Stimulated activated CD4-positive, alpha-beta T cell treated with anti-CD3 and anti-CD28 coated beads, Interleukin-15, amount 100 ng/mL, for 1 hour (primary cell): ENCODE measurements at places on chromosomes 13 and 19.

- no peak for DNase-seq
These were observed 178.4 kb upstream of the SERP2 start for GRCh38 chr13:44195245-44195644.

GRCh38 chr19:10604460-10604980, 17.4 kb upstream of the AP1M2 start:
- no peak for DNase-seq

- no peak for DNase-seq
These were observed 108.5 kb downstream of the SOX1 start for GRCh38 chr13:112175162-112176075.

GRCh38 chr13:24900507-24900906, 136.5 kb downstream of the RNF17 start:
- no peak for DNase-seq

DNA sequence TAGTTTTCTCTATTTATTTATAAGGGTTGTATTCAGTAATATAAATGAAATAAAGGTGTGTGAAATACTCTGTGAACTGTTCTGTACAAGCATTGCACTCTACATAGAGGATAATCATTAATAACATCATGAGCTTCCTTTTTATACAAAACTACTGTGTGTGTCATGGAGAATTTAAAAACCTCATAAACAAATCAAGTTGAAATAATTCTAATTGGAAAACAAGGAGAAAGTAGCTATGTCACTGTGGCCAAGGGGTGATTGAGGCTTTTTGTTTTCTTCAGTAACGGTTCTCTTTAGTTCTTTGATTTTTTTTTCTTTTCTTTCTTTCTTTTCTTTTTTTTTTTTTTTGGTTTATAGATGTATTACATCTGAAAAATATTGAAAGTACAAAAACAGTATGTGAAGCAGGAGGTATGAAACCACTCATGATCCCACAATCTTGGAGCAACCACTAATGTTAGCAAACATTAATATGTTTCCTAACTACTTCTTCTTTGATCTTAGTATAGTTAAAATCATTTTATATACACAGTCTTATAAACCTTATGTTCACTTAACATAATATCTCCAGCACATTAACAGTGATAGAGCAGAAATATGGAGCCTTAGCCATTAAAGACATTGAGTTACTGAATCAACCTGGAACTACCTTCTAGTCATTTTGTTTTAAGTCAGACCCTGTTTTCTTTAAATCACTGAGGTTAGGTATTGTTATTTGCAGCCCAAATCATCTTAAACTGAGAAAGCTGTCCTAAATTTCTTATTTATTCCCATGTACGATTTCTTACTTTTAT, 45.4 kb downstream of the WDFY2 start:
- DNase-seq = no peak

GRCh38 chr19:42313840-42314755, 989 bp downstream of the TMEM145 start:
- no peak for DNase-seq

GRCh38 chr19:46812977-46813838, 24.8 kb upstream of the SLC1A5 start:
- no peak for DNase-seq

GRCh38 chr13:33184112-33184490, 101.5 kb downstream of the STARD13 start:
- DNase-seq = no peak

- no peak for DNase-seq
These were observed 1.6 kb downstream of the ZNF414 start for GRCh38 chr19:8512115-8512967.

GRCh38 chr13:38824342-38824741, 137.5 kb downstream of the FREM2 start:
- DNase-seq = no peak

GRCh38 chr19:11199517-11199916, 2.2 kb upstream of the KANK2 start:
- DNase-seq = no peak

DNA sequence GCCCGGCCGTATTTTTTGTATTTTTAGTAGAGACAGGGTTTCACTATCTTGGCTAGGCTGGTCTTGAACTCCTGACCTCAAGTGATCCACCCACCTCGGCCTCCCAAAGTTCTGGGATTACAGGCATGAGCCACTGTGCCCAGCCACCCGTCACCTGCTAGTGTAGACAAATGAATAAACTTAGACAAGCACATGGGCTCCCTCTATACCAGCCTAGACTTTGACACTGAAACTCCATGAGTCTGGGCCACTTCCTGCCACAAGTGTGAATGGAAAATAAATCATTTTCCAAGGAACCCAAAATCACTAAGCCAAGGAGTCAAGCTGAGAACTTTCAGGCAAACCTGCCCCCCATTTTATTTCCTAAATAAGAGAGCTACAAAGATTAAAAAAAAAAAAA, 27.0 kb upstream of the TPT1 start:
- no peak for DNase-seq

GRCh38 chr19:51637362-51637978, 7.3 kb upstream of the SIGLEC5 start:
- no peak for DNase-seq

- DNase-seq = no peak
These were observed 358.5 kb upstream of the ZNF507 start for GRCh38 chr19:31986951-31987350.

- DNase-seq = peak; percentile 70
These were observed 11.6 kb upstream of the NFIX start for GRCh38 chr19:12983542-12984142.

GRCh38 chr19:41913538-41914423, 14.5 kb downstream of the ERFL start:
- no peak for DNase-seq

- no peak for DNase-seq
These were observed 278.5 kb upstream of the HTR2A start for GRCh38 chr13:47175172-47175866.

GRCh38 chr13:102563267-102563666, 33.5 kb upstream of the TPP2 start:
- no peak for DNase-seq

DNA sequence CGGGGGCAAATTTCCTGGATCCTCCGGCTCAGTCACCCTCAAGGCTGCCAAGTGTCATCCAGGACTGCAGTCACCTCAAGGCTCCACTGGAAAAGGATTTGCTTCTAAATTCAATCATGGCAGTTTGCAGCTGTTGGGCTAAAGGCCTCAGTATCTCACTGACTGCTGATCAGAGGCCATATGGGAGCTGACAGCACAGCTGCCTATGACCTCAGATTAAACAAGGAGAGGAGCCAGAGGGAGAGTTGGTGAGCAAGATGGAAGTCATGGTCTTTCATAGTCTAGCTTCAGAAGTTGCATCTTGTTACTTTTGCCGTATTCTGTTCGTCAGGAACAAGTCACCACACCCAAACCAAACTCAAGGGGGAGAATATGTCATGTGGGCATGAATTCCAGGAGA, 849.7 kb downstream of the UQCRFS1 start:
- DNase-seq = no peak

DNA sequence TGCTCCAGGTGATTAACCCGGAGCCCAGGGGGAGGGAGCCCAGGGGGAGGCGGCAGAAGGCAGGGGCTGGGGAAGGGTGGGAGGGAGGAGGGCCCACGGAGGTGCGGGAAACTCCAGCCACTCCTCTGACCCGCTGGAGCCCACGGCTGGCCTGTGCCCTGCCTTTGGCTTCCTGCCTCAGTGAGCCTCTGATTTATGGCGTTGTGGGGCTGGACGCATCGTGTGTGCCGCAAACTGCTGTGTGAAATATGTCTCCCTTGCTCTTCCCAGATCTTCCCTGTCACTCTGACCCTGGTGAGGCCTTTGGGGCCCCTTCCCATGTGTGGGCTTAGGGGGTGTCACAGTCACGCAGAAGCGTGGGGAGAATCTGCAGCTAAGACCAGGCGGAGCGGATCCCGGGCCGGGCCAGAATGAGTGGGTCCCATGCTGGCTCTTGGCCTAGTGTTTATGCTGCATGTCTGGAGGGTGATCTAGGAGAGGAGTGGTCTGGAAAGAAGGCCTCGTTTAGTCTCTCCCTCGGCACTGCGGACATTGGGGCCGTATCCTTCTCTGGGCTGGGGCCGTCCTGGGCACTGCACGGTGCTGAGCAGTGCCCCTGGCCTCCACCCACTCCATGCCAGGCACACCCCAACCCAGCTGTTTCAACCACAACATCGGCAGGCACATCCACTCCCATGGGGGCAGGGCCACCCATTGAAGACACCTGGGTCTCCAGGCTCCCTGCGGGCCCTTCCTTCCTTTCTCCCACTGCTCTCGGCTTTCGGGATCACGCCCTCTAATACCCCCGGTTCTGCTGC, 123.0 kb downstream of the KDM4B start:
- no peak for DNase-seq

- DNase-seq = no peak
These were observed 4.0 kb upstream of the ZNF8 start for GRCh38 chr19:58274771-58275201.

- no peak for DNase-seq
These were observed 715.7 kb downstream of the SLITRK1 start for GRCh38 chr13:83166550-83166949.

GRCh38 chr19:49700563-49700962, 9.6 kb downstream of the CPT1C start:
- DNase-seq = no peak

GRCh38 chr13:53058065-53058679, 29.6 kb downstream of the OLFM4 start:
- DNase-seq = no peak

- no peak for DNase-seq
These were observed 10.1 kb downstream of the EPS15L1 start for GRCh38 chr19:16461630-16462051.

- DNase-seq = no peak
These were observed 10.3 kb downstream of the RASA3 start for GRCh38 chr13:114122127-114122511.

DNA sequence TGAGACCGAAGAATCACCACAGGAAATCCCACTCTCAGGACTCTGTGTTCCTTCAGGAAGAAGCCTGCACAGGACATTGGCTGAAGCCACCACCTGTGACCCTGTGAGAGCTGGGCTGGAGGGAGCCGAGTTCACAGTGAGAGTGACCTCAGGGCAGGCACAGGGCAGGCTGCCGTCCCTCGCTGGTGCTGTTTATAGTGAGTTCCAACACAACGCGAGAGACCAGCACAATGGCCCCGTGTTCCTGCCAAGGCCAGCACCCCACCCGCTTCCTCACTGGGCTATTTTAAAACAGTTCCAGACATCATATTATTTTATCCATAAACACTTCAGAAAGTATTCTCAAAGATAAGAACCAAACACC, 18.4 kb upstream of the GAS6 start:
- no peak for DNase-seq

DNA sequence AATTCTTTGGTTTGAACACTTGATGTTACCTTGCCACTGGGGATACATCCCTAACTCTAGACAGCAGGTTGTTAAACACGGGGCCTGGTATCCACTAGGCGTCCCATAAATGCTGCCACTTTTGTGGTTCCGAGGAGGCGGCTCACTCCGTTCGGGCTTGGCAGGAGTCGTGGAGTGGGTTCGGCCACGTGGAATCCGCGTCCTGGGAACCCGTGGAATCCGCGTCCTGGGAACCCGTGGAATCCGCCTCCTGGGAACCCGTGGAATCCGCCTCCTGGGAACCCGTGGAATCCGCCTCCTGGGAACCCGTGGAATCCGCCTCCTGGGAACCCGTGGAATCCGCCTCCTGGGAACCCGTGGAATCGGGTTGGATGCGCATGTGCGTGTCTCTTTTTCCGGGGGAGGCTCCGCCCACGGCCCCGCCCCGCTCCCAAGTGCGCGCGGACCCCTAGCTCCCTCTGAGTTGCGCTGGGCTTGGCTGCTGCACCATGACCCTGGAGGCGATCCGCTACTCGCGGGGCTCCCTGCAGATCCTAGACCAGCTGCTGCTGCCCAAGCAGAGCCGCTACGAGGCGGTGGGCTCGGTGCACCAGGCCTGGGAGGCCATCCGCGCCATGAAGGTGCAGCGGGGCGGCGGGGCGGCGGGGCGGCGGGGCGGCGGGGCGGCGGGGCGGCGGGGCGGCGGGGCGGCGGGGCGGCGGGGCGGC, at the start of gene MRI1:
Gene MRI1, plus strand, starts transcription at position 422 of the 707 bp plus-strand sequence. Its CDS starts 67 bp downstream, at position 489.
- DNase-seq = peak; percentile 61

- no peak for DNase-seq
These were observed 29.1 kb downstream of the NFIX start for GRCh38 chr19:13024126-13024950.

DNA sequence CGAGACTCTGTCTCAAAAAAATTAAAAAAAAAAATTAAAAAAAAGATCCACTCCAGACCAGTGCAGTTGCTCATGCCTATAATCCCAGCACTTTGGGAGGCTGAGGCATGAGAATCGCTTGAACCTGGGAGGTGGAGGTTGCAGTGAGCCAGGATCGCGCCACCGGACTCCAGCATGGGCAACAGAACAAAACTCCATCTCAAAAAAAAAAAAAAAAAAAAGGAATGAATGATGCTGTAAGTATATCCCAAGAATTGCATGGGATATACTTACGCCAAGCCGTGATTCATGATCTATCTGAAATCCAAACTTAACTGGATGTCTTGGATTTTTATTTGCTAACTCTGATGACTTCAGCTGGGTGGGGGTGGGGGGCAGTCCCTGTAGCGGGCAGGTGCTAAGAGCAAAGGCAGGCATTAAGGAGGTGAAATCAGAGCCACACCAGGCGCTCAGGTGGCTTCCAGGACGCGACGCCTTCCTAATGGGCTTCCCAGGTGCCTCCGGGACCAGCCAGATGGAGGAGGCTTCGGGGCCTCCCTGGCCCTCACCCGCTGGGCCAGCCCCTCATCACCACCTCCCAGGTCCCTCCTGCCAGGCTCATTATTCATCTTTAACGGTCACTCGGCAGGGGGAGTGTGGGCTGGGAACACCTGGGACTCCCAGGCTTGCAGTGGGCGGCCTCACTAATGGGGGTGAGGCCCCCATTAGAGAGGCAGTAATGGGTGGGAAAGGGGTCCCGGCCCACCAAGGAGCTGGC, 11.4 kb upstream of the FUT5 start:
- DNase-seq = no peak

- no peak for DNase-seq
These were observed 394.1 kb upstream of the SLITRK6 start for GRCh38 chr13:86193281-86193680.

DNA sequence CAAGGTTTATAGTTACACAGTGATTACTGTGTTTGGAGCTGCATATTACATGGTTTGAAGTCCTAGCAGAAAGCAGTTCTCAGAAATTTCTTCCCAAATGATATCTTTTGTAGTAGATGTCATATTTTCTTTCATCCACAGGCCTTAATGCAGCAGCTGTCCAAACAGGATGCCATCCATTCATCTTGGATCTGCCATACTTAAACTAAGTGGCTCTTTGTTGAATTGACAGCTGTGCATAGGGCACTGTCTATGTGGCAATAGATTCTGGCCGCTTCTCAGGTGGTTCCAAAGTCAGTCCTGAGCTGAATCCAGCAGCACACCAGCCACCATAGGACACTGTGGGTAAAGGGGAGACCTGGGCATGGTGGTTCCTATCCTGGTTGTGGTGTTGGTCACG, 41.6 kb upstream of the SPRY2 start:
- DNase-seq = no peak
